ENCODE measurements at places on chromosomes 1 and 21.

DNA sequence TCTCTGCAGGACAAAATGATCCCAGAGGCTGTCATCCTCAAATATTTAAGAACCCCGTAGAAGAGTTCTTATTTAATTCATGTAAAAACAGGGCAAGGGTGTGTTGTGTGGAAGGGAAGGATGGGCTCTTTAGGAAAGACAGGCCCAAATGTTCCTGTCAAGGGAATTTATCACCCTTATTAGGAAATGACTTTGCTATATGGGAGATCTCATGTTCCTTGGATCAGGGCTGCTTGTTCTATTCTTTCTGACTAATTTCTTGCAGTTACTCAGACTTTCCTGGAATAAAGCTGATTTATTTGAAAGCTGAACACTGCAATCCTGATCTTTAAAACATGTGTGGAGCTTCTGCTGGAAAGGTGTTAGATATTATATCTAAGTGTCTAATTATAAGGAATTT, 72.8 kb downstream of the SELENOF start:
- DNase-seq = no peak

GRCh38 chr21:29671728-29672127, 268.1 kb downstream of the GRIK1 start:
- DNase-seq = no peak

- no peak for DNase-seq
Observed at GRCh38 chr1:39170731-39171667, 33.5 kb upstream of the MACF1 start.

- DNase-seq = no peak
Observed at GRCh38 chr1:196481616-196482015, 126.6 kb downstream of the KCNT2 start.

- DNase-seq = no peak
Observed at GRCh38 chr1:49523764-49524163, 500.0 kb downstream of the AGBL4 start.

GRCh38 chr1:226870401-226871279, at the start of gene PSEN2:
Gene PSEN2 (plus strand): TSS chr1:226870616. CDS start chr1:226881908, 11,292 bp downstream.
- no peak for DNase-seq

GRCh38 chr1:180854456-180854855, 58.2 kb upstream of the KIAA1614 start:
- DNase-seq = no peak

DNA sequence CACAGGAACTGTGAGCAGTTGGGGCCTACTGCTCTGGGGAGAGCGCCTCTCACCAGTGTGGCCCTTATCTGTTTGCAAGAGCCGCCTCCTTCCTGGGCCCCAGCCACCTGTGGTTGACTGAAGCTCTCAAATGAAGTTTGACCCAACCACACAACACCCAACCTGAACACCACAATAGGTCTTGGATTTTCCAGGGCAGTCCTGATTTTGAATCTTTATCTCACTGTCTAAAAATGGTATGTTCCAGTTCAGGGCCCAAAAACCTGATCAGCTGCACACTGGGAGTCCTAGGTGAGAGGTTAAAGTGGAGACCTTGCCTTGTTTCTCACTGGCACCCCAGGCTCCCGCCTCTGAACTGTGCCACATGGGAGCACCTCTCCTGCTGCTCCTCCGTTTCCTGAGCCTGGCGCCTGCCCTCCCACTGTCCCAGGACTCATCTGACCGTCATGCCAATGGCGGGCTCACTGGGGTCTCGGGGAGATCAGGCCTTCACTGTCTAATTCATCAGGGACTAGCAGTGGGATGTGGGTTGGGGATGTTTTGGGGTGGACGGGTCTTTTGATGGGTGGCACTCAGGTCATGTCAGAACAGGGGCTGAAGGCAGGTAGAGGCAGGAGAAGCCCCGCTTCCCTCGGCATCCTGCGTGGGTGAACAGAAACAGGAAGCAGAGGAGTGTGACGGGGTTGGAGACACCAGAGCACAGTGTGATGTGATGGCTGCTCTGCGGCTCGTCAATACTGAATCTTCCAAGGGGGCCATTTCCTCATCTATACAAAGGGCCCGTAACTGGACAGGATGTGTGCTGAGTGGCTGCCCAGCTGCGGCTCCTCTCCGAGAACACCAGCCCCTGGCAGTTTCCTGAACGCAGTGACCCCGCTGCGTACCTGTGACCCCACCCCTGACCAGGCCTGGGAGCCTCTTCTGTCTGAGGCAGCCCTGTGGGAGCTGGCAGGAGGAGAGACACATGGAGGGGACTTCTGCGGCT, 59.6 kb upstream of the ITPKB start:
- DNase-seq = no peak

DNA sequence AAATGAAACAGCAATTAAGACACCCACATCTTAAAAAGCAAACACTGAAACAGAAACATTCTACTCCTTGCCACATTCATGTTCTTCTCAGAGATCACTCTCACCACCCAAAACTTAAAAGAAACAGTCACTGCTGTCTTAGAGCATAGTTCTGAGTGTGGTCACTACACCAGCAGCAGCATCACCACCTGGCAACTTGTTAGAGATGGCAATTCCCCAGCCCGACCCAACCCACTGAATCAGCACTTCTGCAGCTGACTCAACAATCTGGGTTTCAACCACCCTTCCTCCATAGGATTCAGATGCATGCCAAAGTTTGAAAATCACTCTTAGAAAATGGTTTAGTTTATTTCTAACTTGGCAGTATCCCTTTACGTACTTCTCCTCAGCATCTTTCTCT, 126.1 kb downstream of the CDC42BPA start:
- no peak for DNase-seq
